ENCODE measurements at places on chromosomes 5 and 9. TPM values are rescaled to one million over a fixed set of nuclear protein-coding genes. Genes with fewer than 3 reads are reported as not detected.

Gene RELL2
- polyA plus RNA-seq = 0.39 TPM

Gene TMEM250
- polyA plus RNA-seq = 18.2 TPM

Gene QRFP
- 0.35 TPM for polyA plus RNA-seq

Gene ECSCR
- polyA plus RNA-seq = 32.1 TPM

Gene DMRT3
- not detected for polyA plus RNA-seq

Gene FAM200C
- 15.6 TPM for polyA plus RNA-seq

Gene ROR2
- polyA plus RNA-seq = 8.1 TPM

DNA sequence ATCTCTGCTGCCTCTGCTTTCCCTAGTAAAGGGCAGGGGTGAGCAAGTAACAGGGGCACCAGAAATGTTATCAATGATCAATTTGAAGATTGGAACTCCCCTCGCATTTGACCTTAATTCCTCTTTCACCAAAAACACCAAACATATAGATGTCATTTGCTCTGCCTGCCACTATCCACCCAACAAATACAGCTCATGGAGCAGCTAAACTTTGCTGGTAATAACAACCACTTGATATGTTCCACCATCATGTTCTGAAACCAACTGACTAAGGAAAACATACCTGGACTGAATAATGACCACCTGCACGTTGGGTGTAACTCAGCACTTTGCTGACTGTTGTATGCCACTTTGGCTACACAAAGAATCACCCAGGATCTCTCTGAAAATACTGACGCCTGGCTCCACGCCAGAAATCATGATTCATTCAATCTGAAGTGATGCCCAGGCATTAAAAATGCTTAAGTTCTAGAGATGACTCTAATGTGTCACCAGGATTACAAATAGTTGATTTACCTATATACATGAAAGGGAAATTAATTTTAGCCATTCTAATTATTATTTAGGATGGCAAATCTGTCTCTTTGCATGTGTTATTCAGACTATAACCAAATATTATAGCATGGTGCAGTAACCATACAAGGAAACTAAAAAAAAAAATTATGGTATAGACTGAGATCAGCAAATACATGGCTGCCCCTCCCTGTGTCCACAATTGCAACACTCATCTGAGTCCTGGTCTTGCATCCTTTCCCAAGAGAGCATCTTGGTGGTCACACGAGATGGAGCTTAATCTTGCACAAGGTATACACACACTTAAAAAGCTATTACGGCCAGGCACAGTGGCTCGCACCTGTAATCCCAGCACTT lies 43.1 kb upstream of the TTC39B start:
- no peak for DNase-seq

DNA sequence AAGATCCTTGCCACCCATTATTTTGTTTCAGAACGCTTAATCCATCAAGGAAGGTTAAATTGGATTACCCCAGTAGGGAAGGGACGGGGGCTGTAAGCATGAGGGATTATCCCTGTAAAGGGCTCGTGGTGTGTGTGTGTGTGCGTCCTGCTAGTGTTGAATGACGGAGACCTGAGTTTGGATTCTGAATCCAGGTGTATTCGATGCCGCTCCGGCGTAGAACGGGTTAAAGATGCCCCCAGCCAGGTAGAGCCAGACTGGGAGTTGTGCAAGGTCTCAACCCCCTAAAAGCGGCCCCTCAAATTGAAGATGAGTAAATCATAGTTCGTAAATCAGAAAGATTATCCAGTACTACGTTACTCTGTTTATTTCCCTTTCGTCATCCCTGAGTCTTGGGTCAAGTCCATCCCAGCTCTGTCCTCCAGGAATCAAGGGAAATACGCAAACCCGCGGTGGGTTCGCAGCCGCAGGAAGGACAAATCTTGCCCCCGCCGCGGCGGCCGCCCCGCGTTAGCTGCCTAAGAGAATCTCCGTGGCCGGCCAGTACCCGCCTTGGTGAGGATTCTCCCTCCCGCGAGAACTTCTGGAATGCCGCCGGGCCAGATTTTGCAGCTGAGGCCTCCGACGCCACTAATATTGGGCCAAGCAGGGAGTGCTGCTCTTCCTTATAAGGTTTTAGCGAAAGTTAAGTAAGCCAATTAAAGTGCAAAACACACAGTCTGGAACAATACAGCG lies 586 bp upstream of the MTAP start:
- DNase-seq = peak; percentile 87

- DNase-seq = peak; percentile 35
Measured at GRCh38 chr9:87596862-87597261, 99.2 kb downstream of the DAPK1 start.

GRCh38 chr9:14888272-14888671 lies 22.0 kb downstream of the FREM1 start:
- no peak for DNase-seq

DNA sequence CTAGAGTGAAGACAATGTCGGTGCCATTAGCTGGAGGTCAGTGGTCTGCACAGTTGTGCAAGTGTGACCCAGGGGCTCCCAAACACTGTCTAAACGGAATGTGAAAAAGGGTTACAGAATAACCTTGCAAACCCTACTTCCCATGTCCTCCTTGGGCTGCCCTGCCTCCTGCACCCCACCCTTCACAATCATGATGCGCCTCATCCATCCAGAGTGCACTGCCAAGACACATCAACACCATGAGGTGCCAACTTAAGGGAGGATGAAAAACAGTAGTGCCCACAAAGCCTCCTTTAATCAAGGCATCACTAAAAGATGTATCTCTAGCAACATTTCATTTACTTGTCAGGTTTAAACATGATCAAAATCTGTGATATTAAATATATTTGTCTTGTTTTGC lies 87.1 kb downstream of the SETX start:
- DNase-seq = no peak

DNA sequence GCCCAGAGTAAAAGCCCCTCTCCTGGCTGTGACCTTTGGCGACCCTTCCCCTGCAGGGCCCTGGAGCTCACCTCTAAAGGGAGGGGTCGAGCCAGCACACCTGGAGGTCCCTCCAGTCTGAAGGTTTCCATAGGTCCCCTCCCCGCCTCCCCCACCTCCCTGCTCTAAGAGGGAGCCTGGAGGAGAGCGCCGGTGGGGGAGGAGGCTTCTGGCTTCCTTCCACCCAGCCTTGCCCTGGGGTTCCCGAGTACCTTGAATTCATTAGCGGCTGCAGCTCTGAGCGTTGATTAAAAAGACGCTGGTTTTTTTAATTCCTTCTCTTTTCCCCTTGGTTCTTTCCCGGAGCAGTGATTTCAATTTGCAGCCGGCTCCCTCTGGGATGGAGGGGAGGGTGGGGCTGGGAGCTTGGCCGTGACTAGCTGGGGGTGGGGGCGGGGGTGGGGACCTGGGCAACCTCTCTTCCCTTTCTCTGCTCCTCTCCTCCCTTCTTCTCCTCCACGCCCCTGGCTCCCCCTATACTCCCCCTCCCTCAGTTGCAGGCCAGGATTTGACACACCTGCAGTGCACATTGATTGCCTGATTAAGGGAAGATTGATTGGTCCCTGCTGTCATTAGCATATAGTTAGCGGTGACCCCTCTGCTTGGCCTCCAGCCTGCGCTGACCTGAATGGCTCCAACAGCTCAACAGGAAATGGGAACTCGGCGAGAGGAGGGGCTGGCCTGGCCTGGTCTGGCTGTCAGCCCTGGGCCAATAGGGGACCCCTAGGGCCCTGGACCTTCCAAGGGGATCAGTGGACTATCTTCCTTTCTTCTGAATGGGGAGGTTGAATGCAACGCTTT lies 67.5 kb upstream of the RAPGEF1 start:
- DNase-seq = no peak

DNA sequence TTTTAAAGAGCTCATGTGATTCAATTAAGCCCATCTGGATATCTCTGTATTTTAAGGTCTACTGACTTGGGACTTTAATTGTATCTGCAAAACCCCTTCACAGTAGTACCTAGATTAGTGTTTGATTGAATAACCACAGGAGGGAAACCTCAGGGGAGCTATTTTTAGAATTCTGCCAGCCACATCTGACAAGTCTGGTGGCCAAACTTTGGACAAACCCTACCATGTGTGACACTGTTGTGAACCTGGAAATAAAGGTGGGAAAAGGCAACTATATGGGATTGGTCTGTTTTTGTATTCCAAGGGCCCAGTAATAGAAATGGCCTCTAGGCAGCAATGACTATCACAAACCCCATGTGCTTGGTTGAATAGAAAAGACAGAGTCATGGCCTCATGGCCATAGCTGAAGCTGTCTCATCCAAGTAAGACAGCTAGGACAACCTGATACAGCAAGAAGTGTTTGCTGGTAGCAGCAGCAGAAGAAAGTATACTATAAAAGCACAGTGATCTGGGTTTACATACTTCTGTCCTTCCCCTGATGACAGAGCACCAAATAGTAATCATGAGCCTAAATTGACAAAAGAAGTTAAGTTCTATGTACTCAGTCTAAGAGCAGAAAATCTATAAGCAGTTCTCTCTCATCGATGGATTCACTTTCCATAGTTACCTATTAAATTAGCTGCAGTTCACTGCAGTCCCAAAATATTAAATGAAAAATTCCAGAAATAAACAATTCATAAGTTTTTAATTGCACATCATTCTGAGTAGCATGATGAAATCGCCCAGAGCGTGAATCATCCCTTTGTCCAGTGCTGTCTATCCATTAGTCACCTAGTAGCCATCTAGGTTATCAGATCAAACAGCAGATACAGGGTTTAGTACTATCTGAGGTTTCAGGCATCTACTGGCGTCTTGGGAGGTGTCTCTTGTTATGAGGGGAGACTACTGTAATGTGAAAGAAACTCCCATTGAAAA lies 189.8 kb downstream of the ARHGAP26 start:
- DNase-seq = no peak

DNA sequence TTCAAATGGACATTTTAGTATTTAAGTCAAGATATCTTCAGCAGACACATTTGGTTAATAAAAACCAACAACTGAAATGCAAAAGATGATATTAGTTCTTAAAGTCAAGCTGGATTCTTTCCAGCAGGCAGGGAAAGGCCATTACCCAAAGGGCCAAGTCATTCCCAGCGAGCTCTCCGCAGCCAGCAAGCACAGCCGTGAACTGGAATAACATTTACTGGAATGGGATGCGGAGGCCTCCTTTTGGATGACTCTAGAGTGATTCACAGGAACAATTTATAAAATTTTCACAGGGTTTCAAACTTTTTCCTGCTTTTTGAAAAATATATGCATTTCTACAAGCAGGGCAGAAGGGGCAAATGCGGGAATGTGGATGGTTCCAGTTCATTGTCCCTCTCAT lies 76.6 kb upstream of the DAB2 start:
- DNase-seq = peak; percentile 93

DNA sequence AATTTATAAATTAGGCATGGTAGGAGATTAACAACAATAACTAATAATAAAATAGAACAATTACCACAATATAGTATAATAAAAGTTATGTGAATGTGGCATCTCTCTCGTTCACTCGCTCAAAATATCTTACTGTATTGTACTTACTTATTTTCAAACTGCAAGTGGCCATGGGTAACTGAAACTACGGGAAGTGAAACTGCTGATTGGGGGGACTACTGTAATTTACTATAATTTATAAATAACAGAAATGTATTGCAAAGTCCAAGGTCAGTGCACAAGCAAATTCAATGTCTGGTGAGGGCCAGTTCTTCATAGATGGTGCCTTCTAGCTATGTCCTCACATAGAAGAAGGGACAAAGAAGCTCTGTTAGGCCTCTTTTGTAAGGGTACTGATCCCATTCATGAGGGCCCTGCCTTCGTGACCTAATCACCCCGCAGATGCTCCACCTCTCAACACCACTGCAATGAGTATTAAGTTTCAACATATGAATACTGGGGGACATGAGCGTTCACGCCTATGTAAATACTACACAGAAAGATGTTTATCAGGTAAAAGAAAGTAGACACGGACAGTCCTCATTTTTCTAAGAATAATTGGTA lies 39.0 kb downstream of the KCNIP1 start:
- DNase-seq = no peak

DNA sequence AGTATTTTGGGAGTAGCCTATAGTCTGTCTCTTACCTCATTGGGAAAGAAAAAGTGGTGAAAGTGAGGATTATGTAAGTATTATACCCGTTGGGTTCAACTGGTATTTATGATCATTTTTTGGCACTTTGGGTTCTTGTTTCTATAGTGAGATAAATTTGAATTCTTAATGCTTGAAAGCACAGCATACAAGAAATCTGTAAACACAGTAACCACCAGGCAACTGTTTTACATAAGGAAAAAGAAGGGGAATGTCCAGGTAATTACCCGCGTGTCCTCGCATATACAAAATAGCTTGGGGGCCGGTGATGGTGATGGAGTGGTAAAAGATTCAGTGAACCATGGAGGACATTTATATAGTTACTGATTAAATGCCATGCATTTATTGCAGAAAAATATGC lies 60.5 kb downstream of the BASP1 start:
- no peak for DNase-seq

DNA sequence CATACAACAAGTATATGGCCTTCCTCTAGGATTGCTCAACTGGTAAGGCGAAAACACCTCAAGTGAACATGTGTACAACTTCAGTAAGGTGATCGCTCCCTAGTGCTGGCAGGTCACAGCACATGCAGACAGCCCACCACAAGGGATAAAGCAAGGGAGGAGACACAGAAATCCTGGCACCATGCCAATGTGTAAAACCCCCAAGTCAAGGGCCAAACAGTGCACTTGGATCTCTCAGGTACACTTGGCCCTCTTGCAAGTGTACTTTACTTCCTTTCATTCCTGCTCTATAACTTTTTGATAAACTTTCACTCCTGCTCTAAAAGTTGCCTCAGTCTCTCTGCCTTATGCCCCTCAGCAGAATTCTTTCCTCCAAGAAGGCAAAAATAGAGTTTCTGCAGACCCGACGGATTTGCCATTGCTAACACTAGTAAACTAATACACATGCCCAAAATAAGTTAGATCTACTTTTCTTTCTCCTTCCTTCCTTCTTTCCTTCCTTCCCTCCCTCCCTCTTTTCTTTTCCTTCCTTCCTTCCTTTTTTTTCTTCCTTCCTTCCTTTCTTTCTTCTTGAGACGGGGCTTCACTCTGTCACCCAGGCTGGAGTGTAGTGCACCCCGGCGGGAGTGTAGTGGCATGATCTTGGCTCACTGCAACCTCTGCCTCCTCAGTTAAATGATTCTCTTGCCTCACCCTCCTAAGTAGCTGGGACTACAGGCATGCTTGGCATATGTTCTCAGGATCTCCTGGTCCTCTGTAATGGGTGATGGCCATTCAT lies 6.8 kb upstream of the LNPEP start:
- DNase-seq = no peak

DNA sequence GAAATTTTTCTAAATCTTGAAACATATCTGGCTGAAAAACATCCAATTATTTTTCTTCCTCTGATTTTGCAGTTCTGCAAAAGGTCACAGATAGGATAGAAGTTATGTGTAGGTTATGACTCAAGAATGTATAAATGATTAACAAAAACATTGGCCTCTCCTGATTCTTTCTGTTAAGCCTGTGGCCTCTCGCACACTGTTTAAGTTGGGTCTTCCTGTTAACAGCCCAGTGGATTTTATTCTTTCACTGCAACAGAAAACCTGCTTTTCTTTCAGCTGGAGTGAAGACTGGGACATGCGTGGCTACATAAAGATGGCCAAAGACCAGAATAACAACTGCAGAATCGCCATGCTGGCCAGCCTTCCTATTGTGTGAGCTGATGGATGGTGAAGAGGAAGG lies 17.1 kb upstream of the SPATA31E1 start:
- no peak for DNase-seq

DNA sequence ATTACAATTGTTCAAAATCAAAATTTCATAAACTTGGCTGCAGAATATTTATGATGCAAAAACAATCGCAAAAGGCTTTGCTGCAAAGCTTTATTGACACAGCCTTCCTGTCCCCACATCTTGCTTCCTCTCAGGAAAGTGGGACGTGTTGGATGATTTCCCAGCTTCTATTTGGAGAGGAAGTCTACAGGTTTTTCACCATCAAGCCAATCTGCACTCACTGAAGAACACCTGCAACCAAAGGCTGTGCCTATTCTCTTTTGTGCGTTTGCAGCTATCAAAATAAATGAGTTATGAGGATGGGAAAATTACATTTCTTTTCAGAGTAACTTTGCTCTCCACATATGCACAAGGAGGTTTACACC lies 214.4 kb downstream of the PLK2 start:
- DNase-seq = no peak

Data from muscle of arm (tissue), 14 donors.